ENCODE measurements at places on chromosomes 13 and 19.

DNA sequence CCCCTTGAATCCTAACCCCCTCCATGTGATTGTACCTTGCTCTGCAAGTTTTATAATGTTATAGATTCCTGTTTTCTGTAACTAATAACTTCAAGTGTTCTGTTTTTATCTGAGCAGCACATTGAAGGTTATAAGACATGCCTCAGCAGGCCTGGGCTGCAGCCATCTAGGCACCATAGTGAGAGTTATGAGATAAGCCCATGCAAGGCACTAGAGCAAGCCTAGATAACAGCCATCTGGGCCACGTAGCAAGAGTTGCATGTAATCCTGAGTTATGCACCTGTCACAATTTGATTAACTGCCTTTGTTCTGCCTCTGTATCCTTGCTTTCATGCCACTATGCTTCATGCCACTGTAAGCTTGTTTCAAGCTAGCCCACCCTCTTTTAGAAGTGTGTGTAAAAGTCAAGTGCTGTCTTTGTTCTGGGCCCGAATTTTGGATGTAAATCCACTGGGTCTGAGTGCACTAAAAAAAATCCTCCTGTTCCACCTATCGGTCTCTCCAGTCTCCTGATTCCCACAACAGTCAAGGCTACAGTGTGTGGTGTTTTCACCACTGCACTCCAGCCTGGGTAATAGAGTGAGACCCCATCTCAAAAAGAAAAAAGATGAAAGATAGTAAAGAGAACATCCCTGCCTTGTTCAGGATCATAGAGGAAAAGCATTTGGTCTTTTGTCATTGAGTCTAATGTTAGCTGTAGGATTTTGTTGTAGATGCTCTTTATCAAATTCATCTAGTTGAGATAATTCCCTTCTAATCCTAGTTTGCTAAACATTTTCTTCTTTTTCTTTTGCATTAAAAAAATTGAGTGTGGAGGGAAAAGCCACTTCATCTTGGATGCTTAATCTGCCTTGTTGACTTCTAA lies 16.0 kb upstream of the KBTBD6 start:
- no peak for DNase-seq

DNA sequence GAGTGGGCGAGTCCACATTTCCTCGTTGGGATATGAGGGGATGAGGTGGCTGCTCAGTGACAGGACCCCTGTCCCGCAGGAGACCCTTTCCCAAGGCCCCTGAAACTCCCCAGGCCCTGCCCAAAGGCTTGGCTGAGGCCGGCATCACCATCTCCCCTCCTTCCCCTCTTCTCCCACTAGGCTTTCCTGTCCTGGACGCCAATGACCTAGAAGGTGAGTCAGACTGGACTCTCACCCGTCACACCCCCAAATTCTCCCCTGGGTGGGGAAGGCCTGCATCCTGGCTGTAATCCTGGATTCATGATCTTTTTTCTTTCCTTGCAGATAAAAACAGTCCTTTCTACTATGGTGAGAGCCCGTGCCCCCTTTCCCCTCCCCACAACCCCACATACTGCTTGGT lies 5.3 kb downstream of the FXYD3 start:
- no peak for DNase-seq

DNA sequence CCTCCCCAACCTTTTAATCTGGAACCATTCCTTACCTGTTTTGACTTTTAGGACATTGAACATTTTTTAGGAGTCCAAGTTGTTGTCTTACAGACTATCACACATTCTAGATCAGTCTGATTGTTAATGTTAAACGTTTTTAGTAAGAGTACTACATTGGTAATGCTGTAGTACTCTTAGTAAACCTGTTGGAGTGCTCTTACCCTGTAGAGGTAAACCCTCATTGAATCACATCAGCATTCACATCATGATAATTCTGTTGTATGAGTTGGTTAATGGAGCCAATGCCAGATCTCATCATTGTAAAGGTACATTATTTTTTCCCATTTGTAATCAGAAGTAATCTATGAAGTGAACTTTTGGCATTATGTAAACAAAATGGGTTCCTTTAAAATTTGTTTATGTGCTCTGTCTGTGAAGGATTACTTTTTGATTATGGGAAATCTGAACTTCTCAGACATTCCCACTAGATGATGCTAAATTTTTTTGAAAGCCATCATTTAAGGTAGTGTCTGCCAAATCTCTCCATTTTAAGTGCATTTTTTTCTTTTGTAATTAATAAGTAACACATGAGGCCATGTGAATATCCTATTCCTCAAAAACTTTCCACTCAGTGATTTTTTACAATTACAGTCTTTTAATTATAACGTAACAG lies 55.2 kb downstream of the VWA8 start:
- no peak for DNase-seq

DNA sequence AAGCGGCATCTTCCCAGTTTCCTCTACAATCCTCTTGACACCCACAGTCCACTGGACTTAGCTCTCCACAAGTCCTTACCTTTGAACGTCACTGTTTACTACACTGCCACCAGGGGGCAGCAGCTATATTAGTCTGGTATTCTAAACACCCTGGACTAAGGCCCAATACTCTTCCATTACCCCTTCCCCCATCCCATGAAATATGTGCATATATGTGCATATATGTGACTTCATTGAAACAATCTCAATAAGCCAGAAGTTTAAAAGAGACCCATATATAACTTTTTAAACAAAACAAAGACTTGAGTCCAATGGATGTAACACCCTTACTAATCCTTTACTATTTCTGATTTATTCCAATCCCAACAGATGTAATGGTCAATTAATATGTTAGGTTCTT lies 15.5 kb downstream of the GGACT start:
- DNase-seq = no peak
